Activated naive CD4-positive, alpha-beta T cell (primary cell): ENCODE measurements at places on chromosomes 2 and 18.

DNA sequence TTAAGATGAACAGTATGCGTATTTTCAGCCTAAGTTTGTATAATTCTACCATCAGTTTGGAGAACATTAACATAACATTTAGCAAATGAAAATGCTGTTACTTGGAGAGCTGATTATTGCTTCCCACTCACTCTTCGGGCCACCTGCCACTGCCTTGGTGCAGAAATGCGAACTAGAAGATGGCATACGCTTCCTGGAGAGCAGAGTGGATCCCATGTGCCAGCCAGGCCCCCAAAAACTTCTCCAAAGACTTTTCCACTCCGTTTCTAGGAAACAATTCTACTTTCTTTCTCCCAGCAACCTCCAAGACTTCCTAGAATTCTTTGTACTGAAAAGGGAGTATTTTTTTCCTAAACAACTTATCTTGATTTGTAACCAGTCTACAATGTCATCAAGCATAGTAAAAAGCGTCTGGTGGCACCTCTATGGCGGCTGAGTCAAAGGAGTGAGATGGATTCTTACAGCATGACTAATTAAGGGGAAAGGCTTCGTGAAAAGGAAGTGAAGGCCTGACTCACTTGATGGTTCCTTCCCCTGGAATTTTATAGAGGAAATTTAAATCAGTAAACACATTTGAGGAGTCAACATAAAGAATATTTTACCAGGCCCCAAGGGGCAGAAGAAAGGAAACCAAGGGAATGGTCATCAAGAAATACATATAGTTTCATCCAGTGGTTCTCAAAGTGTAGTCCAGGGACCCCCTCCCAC, 36.6 kb downstream of the FEZ2 start:
- no peak for DNase-seq

GRCh38 chr2:135709992-135710391, 31.7 kb upstream of the UBXN4 start:
- peak; percentile 71 for DNase-seq

- no peak for DNase-seq
These were observed 357.0 kb upstream of the FANCL start for GRCh38 chr2:58598171-58598570.

DNA sequence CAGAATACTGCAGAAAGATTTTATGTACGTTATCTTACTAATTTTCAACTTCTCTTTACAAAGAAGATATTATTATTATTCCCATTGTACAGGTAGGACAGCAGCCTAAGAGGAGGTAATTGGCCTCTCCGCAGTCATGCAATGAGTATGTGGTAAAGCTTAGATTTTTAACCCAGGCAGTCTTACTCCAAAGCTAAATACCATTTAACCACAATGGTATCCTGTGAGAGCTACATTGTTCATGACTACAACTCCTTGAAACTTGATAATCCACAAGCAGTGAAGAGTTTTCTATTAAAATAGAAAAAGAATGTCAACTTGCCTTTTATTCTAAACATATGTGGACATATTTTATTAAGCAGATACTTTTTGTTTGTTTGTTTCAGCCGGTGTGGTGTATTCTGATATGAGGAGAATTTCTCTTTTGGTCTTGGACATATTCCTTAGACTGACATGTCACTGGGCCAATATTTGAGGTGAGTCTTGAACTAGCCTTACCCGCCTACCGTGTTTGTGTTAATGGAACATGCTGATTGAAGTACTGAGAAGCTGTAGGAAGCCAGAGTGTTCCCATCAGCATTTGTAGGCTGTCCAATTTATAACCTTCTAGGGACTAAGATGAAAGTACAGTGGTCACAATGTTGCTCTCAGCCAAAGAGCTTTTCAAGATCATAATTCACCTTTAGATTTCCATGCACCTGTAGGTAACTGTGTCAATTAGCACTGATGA, 293.9 kb upstream of the DCC start:
- DNase-seq = no peak

DNA sequence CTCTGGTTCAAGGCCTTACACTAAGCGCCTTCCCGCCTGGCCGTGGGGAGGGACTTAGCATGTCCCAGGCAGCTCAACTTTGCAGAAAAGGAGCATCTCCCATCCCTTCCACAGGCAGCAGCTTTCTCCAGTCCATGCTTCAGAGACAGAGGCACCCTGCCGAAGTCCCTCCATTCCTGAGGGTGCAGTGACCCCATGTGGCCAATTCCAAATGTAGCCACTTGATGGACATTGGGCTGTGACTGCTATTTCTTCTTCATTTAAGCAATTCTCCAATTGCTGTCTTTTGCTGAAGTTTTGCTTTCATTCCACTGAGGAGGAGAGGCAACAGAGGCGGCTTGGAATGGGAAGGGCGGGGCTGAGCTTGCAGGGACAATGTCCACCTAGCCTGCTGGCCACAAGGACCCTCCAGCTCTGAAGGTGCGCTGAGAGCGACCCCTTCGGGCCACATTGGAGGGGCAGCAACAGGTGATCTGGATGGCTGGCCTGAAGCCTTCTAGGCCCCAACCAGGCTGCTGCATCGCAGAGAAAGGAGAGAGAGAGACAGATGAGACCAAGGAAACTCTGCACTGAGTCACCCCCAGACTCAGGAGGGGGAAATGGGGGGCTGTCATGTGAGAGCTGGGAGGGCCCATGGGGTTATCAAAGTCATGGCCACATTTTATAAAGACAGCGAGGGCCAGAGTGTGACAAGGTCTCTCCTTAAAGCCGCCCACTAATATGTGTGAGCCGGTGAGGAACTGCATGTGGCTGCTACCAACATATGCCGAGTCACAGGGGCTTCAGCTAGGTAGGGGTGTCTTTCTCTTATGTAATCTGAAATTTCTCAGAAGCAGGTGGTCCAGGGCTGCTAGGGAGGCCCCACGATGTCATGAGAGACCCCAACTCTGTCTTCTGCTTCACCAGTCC, 61.3 kb downstream of the LONRF2 start:
- no peak for DNase-seq

DNA sequence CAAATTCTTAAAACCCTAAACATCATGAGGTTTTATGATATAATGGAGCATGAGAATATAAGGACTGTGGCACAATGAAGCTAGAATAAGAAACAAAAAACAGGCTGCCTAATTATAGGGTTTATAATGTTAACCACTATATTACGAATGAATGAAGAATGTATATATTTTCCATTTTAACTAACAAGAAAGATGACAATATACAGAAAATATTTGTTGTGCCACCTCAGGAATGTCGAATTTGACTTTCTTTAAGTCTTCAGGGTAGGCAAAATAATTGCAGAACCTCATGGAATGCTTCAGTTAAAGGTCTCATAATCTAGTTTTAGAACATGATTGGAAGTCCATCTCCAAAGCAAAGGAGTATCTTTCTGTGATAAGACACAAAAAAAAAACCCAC, 282.9 kb upstream of the SLC8A1 start:
- DNase-seq = no peak

DNA sequence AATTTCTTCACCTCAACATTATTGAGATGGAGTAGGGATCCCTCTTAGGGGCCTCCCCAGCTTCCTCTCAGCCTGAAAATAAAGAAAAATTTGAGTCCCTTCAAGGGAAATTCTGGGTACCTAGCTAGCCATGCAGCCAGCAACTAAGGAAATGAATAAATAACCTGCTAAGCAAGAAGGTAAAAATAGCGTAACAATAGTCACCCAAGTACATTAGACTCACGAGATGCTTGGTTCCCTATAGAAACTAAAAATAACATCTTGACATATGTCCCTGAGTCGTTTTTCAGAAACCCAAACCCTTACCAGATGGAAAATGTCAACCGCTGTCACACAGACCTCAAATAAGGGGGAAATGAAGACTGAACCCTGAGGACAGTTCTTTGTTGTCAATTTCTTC, 51.9 kb downstream of the CACNB4 start:
- no peak for DNase-seq

DNA sequence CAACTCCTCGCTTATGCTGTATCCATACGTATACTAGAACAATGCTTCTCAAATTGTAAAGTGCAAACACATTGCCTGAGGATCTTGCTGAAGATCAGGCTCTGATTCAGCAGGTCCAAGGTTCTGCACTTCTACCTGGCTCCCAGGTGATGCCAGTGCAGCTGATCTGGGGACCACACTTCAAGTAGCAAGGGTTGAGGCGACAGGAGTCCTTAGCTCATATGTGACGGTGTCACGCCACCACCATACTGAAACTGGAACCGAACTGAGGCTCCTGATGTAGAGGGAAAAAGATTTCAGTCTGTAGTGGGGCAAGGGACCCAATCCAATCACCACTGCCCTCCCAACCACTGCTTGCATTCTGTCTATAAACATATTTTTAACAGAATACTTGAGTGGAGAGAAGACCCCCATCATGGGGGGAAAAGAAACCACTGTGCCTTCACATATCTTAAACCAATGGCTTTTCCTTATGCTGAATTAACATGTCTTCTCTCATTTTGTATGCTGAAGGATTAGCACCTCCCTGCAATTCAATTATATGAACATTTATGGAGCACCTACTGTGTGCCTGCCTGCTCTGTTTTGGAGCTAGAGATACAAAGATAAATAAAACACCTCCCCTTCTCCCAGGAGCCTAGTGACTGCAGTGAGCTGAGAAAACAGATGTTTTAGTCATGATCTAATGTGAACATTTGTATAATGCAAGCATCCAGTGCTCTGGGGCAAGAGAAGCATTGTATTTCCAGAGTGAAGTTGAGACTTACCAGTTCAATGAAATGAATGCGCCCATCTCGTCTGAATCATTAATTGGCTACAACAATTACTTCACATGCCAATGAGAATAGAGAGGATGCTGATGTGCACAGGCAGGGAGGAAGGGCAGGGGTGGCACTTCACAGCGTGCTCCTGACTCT, 6.6 kb upstream of the ASAP2 start:
- no peak for DNase-seq

DNA sequence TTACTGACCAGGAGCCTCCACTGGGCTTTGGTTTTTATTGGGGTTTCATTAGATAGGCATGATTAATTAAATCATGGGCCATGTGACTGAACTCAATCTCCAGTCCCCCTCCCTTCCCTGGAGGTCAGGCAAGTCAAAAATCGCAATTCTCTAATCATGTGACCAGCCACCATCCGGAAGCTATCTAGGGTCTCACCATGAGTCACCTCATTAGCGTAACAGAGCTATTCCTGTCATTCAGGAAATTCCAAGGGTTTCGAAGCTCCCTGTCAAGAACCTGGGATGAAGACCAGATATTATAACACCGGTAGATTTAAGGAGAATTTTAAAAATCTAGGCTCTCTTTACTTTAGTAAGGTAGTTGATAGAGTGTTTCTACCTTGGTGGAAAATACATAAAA, 180.3 kb upstream of the TCF4 start:
- no peak for DNase-seq

DNA sequence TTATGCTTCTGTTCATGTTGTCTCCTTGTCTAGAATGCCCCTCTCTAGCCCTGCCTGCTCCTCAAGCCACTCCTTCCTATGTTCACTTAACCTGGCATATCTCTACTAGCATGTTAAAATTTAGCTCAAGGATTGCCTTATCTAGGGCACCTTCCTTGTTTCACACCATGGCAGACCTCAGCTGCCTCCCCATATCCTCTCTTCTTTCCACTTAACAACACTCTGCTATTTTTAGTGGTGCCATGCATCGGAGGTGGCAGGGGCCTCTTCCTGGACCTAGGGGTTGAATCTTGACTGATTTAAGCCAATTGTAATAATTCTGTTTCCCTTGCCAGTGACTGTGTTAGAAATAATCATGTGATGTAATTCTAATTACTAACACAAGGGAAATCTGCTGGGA, 36.9 kb upstream of the FAM98A start:
- DNase-seq = no peak

DNA sequence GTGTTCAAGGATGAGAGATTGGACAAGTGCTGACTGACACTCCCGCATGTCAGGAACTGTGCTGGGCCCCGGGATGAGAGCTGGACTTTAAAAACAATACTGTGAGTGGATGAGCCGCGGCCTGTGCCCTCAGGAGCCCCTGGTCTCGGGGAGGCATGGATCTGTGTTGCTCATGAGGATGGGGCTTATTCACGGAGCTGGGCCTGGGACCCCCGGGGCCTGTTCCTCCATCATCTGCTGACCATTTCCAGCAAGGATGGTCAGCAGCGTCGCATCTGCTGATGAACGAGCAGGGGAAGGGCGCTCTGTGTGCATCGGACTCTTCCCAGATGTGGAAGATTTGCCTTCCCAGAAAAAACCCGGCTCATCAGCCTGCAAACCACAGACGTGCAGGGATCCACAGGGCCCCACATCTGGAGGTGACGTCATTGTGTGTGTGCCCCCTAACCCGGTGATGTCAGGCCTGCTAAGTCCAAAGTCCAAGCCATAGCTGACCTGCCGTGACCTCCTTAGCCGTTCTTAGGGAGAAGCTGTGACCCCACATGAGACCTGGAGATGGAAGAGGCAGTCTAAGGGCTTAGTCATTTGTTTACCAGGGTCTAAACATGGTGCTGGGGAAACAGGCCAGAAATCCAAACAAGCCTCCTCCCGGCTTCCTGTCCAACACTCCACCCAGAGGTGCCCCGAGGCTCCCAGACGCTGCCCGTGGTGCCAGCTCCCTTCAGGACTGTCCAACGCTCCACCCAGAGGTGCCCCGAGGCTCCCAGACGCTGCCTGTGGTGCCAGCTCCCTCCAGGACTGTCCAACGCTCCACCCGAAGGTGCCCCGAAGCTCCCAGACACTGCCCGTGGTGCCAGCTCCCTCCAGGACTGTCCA, 143.9 kb downstream of the PXDN start:
- no peak for DNase-seq

- no peak for DNase-seq
These were observed 47.7 kb upstream of the CTDP1 start for GRCh38 chr18:79631761-79632446.

DNA sequence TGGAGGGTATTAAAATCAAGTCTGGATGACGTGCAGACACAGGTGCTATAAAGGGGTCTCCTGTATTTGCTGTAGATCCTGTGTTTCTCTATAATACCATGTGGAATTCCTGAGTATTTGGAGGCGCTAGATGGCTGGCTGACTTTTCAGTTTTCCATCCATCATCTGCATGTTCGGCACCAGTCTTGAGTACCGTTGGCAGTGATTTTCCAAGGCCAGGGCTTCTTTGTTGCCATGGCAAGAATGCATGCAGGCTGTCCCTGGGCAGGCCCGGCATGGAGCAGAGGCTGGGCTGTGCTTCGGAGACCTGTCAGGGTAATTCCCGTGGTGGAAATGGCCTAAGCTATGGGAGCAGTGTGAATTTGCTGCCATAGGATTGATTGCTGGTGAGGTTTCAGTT, 405.9 kb upstream of the HS6ST1 start:
- no peak for DNase-seq

GRCh38 chr2:8111193-8111592, 570.7 kb upstream of the ID2 start:
- no peak for DNase-seq

DNA sequence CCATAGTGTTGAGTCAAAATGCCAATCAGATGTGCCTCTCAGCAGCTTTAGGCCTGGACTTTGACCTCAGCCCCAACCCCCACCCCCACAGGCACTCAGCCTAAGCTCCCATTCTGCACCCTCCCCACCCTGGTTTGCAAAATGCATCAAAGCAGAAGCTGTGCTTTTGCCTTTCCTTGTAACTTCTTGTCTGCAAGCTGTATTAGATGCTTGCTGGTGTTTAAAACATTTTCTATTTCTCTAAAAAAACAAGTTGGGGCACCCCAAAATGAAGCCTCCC, 26.6 kb upstream of the STEAP3 start:
- no peak for DNase-seq

GRCh38 chr2:8623576-8623957, 58.3 kb upstream of the ID2 start:
- no peak for DNase-seq
